ENCODE measurements at places on chromosomes 2 and 18.

DNA sequence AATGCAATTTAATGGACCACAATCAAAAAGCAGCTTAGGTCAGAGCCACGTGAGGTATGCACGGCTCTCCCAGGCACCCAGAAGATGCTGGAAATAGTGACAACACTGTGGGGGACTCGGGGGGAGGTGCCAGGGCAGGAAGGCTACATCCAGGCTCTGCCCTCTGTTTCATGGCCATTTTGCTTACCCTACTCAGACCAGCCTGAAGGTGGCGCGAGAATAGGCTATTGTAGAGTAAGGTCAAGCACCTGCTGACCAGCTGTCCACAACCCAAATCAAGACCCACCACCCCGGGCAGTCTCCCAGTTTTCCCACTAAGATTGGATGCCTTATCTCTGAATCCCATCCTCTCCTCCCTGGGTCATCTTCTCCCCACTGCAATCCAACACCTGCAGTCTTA, 115.7 kb downstream of the VIT start:
- no peak for DNase-seq

DNA sequence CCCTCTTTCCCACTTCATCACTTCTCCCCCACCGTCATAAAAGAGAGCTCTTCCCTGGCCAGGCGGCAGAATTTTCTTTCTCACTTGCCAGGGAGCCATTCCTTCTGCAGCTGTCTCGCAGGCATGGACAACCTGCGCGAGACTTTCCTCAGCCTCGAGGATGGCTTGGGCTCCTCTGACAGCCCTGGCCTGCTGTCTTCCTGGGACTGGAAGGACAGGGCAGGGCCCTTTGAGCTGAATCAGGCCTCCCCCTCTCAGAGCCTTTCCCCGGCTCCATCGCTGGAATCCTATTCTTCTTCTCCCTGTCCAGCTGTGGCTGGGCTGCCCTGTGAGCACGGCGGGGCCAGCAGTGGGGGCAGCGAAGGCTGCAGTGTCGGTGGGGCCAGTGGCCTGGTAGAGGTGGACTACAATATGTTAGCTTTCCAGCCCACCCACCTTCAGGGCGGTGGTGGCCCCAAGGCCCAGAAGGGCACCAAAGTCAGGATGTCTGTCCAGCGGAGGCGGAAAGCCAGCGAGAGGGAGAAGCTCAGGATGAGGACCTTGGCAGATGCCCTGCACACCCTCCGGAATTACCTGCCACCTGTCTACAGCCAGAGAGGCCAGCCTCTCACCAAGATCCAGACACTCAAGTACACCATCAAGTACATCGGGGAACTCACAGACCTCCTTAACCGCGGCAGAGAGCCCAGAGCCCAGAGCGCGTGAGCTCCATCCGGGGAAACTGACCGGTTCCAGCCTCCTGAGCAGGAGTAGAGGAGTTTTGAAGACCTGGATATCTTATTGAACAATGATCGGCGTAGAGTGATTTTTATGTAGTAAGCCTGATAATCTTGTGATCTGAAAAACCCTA, at the start of gene MSGN1:
MSGN1 (plus strand) TSS at position 65 of the 850 bp plus-strand sequence; CDS start at position 124, 59 bp downstream.
- no peak for DNase-seq

- no peak for DNase-seq
These were observed 28.0 kb downstream of the SRSF7 start for GRCh38 chr2:38723173-38723572.

DNA sequence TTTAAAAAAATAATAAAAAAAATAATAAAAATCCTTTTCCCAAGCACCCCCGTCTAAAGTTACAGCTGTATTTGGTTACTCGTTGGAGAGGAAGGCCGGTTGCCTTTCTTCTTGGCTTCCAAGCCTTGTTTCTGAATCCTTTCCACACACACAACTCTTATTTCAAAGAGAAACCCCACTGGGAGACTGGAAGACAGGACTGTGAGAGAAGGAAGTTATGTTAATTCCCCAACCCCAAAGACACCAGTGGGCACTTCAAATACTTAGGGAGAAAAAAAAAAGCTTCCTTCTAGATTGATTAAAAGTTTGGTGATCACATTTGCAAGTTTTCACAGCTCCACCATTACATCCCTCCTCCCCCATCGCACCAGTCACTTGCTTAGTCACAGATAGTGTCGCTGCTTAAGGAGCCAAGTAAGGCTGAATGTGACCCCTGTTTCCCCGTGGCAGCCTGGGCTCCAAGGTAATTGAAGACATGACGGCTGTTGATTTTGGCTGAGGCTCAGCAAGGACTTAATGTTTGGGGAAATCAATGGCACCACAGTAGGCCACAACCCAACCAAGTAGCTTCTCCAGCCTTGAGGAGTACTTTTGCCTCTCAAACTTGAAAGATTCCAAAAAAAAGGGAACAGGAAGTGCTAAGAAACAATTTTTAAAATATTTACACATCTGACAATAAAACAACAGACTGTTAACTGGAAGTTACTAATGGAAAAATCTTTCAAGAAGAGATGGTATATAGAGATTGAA, 40.8 kb upstream of the FRZB start:
- no peak for DNase-seq

DNA sequence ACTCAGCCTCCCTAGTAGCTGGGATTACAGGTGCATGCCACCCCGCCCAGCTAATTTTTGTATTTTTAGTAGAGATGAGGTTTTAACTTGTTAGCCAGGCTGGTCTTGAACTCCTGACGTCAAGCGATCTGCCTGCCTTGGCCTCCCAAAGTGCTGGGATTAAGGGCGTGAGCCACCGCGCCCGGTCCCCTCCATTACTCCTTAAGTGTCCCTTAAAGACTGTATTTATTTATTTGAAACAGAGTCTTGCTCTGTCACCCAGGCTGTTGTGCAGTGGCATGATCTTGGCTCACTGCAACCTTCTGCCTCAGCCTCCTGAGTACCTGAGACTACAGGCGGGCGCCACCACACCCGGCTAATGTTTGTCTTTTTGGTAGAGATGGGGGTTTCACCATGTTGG, 148.6 kb downstream of the TGIF1 start:
- no peak for DNase-seq

DNA sequence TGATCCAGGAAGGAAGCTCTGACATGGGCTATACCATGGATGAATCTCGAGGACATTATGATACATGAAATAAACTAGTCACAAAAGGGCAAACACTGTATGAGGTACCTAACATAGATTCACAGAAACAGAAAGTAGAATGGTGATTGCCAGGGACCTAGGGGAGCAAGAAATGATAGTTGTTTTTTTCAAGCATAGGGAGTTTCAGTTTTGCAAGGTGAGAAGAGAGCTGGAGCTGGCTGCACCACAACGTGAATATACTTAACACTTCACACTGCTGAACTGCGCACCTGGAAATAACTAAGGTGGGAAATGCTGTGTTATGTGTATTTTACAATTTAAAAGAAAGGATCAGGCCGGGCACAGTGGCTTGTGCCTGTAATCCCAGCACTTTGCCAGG, 13.2 kb upstream of the AGAP1 start:
- DNase-seq = no peak

- no peak for DNase-seq
These were observed 221.3 kb upstream of the CTAGE1 start for GRCh38 chr18:22639026-22639463.

- DNase-seq = no peak
These were observed 308.8 kb downstream of the ALK start for GRCh38 chr2:29612568-29612967.
